ENCODE measurements at places on chromosomes 13 and 19. TPM values are rescaled to one million over a fixed set of nuclear protein-coding genes. Genes with fewer than 3 reads are reported as not detected.

The GAPDHS gene
- total RNA-seq, result not detected

The ZNF540 gene
- 0.60 TPM for total RNA-seq

The ITGBL1 gene
- 5.0 TPM for total RNA-seq

The SRRM5 gene
- total RNA-seq, result not detected

The ERICH6B gene
- not detected for total RNA-seq

The ZNF699 gene
- total RNA-seq, result 3.9 TPM

The FPR3 gene
- under 0.01 TPM for total RNA-seq

The CCL25 gene
- total RNA-seq, result not detected

The TRPC4 gene
- under 0.01 TPM for total RNA-seq

The KHSRP gene
- 73.4 TPM for total RNA-seq

DNA sequence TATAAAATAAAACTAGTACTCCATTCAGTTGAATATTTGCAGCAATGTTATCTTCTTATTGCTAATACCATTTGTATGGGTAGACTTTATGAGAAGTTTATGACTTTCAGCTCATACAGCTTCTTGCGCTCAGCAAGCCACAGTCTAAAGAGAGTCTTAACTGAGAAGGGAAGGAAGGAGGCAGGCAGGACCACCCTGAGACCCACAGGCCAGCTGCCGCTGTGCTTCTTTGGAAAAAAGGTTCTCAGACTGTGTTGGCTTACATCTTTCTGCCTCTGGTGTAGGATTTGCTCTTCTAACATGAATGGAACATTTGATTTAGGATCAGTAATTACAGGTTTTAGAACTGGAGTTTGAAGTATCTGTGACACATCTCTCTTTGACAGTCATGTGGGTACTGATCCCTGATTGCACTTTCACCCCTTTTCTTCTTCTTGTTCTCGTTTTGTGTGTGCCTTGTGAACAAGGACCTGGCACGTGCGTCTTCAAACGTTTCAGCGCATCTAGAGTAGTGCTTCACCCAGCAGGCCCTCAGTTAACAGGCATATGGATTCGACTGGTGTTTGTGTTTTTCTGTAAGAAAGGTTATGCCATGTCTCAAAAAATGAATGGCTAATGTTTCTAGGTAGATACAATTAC is 7.1 kb upstream of the GPR18 start:
- DNase-seq, result no peak

DNA sequence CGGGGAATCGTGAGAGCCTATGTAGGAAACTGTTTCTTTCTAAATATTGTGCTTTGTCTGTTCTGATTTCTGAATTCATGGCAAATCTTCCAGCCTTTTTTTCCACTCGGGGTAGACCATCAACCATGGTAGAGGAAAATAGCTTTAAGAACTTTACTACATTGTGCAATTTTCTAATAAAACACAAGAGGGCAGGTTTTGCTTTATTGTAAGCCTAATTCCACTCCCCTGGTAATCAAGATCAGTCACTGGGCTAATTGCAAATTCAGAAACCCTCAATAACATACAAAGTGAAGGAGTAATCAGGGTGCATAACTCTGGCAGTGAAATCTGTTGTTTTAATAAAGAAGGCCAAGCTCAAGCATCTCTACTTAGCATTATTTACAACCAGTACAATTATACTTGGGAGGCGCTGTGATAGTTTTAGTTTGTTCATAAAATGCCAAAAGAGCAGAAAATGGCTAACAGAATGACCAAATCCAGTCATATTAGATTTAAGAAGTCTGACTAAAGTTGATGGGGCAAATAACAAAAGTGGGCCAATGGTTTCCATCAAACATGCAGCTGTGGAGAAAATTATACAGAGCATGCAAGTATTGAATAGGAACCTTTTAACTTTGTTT is 43.8 kb downstream of the DCT start:
- DNase-seq, result peak; percentile 54

- no peak for DNase-seq
Observed at GRCh38 chr19:19502281-19502680, 13.1 kb downstream of the TSSK6 start.

- no peak for DNase-seq
Observed at GRCh38 chr19:2582984-2583956, 107.3 kb downstream of the GADD45B start.

DNA sequence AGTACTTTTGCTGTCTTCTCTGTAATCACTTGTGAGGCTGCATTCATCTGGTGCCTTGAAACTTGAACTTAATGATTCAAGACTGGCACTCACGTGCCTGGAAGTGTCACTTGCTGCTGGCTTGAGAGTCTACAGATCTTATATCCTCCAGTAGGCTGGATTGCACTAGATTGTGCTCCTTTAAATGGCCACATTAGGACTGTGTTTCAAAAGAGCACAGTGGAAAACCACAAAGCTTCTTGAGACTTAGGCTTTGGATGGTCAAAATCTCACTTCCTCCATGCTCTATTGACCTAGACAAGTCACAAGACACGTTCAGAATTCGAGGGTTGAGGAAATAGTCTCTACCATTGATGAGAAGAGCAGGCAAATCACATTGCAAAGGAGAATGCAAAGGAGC is 1278.8 kb upstream of the MIR17HG start:
- no peak for DNase-seq

DNA sequence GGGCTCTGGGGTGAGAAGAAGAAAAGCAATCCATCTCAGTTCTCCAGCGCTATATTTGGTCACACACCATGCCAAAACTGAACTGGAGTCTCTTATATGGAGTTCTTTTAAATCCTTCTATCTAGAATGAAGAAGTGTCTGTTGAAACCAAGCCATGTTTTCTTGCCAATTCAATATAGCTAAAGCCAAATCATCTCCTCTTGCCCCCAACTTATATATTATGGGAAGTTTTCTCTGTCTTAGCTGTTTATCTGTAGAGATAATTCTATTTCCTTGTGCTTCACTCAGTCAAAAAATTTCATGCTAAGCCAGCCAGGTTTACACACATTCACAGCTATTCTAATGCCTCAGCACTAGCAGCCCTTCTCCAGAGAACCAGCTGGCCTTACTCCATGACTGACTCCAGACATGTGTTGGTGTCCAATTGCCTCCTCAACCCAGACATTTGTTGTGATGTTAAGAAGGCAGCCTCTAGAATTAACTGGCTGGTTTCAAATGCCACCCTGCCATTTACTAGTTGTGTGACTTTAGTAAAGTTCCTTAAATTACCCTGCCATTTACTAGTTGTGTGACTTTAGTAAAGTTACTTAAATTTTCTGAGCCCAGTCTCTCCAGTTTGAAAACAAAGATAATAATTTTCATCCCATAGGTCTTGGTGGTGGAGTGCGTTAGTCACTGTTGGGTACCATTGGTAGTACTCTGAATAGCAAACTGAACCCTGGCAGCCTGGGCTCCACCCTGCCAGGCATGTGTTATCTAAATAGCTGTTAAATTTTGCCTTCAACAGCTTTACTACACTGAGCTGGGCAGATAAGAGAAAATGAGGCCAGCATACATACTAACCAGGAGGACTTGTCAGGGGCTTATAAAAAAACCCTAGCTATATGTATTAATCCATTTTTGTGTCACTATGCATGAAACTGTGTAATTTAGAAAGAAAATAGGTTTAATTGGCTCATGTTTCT is 525.1 kb downstream of the LMO7 start:
- DNase-seq, result no peak

DNA sequence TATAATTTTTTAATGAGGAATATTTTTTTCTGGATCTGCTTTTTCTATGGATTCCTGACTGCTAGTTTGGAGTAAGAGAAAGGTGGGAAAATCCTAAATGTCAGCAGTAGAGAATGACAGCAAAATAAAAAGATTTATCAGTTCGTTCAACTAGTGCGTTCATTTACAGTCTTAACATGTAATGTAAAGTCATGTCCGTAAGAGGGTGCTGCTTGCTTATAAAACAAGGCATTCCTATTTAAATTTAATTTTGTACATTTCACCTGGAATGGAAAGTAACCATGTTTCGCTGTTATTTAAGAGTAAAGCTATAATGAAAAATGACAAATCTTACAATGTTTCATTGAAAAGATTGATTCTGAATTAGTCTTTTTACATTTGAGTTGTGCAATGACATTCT is 76.6 kb downstream of the ZMYM2 start:
- DNase-seq, result peak; percentile 3

GRCh38 chr13:24271601-24272451 is 37.6 kb upstream of the C1QTNF9 start:
- DNase-seq, result peak; percentile 68

DNA sequence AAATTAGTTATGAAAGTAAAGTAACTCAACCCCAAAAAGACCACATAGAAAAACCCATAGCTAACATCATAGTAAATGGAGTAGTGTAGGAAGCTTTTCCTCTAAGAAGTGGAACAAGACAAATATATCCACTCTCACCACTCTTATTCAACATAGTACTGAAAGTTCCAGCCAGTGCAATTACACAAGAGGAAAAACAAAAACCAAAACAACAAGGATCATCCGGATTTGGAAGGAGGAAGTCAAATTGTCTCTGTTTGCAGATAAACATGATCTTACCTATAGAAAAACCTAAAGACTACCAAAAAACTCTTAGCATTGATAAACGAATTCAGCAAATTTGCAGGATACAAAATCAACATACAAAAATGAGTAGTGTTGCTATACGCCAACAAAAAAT is 8.5 kb upstream of the SIGLEC8 start:
- no peak for DNase-seq

- DNase-seq, result no peak
Observed at GRCh38 chr13:87821512-87821911, 150.3 kb downstream of the SLITRK5 start.

DNA sequence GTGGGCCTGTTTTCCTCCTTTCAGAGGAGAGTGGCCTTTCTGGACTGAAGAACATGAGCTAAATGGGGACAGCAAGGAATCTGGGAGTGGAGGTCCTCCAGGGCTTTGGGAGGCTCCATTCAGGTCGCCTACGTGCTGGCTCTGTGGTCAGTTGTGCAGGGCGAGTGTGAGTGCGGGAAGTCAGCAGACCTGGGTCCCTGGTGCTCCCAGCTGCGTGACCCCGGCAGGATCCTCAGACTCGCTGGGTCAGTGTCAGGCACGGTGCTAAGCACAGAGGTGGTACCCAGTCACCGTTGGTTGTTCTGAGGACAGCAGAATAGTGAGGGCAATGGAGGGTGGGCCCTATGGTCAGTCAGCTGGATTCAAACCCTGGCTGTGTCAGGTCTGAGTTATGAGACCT is 85.8 kb downstream of the SIPA1L3 start:
- no peak for DNase-seq

- no peak for DNase-seq
Observed at GRCh38 chr19:41366089-41366488, 2.1 kb upstream of the B9D2 start.

GRCh38 chr19:56147307-56147706 is 6.2 kb downstream of the ZNF444 start:
- DNase-seq, result no peak

GRCh38 chr19:6999933-7000332 is 21.3 kb downstream of the MBD3L2B start:
- no peak for DNase-seq

DNA sequence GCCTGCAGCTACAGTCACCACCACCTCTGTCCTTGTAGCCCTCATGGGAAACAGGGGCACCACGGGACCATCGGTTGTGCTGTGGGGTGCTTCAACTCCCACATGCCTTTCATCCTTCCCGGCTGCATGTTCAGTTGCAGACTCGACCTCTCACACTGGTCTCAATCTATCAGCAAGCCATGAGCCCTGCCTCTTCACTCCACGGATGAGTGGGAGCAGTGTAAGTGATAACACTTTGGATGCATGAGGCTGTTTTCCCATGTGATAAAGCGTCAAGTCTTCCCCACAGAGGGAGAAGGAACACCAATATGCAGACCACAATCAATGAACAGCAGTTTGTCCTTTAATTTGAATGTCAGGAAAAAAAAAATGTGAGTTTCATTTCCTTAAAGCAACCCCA is 12.2 kb downstream of the SERP2 start:
- no peak for DNase-seq

- no peak for DNase-seq
Observed at GRCh38 chr13:51632591-51633362, 48.5 kb downstream of the WDFY2 start.

- no peak for DNase-seq
Observed at GRCh38 chr13:34201050-34201913, 383.3 kb downstream of the RFC3 start.

GRCh38 chr13:31159306-31159705 is 2.4 kb downstream of the HSPH1 start:
- DNase-seq, result no peak

GRCh38 chr19:14950421-14950820 is 9.1 kb downstream of the OR7C2 start:
- DNase-seq, result no peak

GRCh38 chr13:41505209-41505835 is 48.0 kb downstream of the RGCC start:
- no peak for DNase-seq

- DNase-seq, result no peak
Observed at GRCh38 chr13:112686364-112686763, 3.5 kb upstream of the ATP11A start.

DNA sequence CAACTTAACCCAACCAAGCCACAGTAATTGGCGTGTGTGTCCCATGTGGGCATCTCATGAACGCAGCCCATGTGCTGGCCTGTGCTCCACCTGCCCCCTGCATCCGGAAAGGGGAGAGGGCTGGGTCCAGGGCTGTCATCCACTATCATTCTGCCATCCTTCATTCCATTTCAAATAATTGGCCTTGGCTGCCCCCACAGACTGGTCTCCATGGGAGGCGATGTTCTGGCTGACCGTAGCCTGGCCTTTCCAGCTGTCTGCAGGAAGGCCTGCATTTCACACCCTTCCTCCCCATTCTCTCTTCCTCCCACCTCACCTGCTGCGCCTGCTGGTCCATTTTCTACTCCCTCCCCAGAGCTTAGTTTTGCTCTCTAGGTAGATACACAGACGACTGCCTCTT is 442.8 kb downstream of the COG6 start:
- DNase-seq, result no peak

- DNase-seq, result no peak
Observed at GRCh38 chr19:5814123-5814851, 9.4 kb downstream of the NRTN start.

DNA sequence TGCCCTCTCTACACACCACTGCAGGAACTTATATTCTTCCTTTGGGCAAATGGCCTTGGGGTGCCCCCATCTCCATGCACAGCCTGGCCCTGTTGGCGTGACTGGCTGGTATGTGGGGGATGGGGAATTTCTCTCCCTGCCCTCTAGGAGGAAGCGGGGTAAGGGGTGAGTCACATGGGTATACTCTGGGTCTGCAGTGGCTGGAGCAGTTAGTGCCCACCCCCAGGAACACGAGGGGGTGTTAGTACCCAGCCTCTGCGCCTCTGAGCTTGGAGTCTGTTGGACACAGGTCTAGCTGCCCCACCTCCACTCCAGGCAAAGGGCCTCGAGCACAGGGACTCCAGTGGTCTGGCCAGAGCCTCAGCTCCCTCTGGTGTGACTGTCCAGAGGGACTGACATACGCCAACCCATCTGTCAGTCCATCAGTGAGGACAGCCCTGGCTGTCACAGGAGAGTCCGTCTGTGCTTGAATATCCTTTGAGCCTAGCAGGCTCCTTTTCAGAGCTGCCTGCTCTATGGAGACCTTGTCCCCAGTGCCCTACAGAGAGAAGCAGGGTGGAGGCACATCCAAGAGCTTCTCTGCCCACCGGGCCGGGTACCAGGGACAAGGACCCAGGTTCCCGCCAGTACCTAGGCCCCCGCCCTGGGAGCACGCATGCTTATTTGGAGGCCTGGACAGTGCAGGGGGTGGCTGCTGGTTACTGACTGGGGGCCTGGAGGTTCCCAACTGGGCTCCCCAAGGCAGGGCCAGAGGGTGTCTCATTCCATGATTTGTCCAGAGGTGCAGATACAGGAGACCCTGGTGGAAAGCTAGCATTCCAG is 66.6 kb downstream of the CHST8 start:
- DNase-seq, result no peak
